ENCODE measurements at places on chromosomes 7 and 10.

DNA sequence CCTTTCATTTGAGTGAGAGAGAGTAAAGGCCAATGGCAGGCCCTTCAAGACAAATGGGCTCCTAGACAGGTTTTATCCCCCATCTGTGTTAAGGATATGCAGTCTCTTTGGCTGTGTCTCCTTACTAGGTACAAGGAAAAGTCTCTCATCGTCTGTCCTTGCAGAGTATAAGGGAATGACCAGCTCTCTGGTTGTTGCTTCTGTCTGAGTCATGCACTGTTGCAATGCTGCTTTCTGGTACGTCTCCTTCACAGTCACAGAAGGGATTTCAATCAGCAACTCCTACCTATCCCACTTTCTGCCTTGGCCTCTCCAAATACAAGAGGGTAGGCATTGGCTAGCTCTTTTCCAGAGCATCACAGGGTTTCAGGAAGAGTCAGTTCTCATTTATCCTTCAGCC lies 48.1 kb downstream of the CTTNBP2 start:
- no peak for DNase-seq

GRCh38 chr10:114142018-114142417 lies 32.0 kb downstream of the CCDC186 start:
- DNase-seq = no peak

DNA sequence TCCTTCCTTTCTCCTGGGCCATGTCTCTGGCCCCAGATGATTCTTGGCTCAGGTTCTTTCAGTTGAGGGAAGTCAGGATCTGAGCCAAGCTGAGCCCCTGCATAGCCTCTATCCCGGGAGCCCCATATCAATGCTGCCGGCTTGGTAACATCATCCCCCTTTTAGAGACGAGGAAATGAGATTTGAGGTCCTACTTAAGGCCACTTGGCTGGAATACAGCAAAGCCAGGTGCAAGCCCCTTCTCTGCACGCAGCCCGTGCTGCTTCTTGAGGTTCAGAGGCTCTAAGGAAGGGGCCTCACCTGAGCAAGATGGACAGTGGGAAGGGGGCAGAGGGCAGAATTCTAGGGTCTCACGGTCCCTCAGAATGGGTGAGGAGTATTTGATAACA lies 2.4 kb upstream of the IRF5 start:
- DNase-seq = no peak

- DNase-seq = peak; percentile 45
Measured at GRCh38 chr7:24980534-24981170, 674 bp upstream of the OSBPL3 start.

- no peak for DNase-seq
Measured at GRCh38 chr7:126804604-126805003, 448.1 kb downstream of the GRM8 start.

All from amygdala (tissue), 56 donors.